NCI-H1930 (cell line): ENCODE measurements at places on chromosomes 13 and 19.

GRCh38 chr13:110576736-110577476, 15.4 kb upstream of the RAB20 start:
- DNase-seq: no peak

DNA sequence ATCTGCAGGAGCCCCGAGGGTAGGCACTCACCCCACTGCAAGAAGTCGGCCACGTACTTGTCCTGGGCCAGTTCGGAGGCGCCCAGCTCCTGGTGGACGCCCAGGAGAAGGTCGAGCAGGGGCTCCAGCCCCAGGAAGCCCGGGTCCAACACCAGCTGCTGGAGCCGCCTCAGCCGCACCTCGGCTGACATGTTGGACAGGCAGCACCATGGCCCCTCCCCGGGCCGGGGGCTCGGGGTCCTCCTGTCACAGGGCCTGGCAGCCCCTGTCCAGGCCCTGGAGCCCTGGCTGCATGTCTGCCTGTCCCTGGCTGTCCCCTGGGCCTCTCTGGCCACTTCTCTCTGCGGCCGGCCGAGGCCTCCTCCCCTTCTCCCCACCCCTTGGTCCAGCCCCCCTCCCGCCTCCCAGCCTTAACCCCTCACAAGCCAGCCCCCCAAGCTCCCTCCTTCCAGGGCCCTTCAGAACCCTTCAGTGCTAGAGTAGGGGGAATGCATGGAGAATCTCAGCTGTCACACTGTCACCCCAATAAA, at the start of gene DMPK:
TSS of gene DMPK (minus strand) at position 329 of the 530 bp plus-strand sequence. CDS start at position 191, 138 bp downstream.
- no peak for DNase-seq

GRCh38 chr19:11175920-11176319, 20.3 kb upstream of the SPC24 start:
- no peak for DNase-seq

DNA sequence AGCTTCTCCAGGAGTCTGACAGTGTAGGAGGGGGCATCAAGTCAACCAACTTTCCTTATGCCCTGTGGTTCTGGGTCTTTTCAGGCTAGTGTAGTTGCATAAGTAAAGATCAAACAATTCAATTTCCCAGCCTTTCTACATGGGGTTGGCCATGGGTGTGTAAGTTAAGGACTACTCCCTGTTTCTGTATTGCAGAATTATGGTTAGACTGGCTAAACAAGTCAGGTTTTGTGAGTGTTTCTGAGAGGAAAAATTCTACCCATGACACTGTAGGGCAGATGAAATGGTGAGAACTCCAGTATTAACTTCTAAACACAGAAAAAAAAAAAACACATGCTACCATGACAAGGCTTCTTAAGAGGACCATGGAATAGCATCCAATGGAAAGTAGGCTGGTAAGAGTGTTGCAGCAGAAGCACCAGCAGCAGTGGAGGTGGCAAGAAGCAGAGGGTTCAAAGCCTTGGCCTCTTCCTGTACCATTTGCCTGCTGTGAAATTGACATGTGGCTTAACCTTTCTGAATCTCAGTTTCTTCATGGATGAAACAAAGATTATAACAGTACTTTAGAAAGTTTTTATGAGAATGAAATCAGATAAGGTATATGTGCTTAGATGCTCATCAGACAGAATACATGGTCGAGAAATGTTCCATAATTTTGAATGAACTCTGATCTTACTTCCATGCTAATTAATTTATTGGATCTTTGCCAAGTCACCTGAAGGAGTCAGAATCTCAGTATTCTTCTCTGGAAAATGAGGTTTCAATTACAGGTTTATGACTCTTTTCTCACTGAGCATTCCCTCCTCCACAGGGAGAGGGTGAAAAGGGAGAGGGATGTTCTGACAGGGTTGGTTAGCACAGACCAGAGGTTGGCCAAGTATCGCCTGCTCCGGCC, 11.4 kb upstream of the SCEL start:
- no peak for DNase-seq

GRCh38 chr19:799076-799881, 2.0 kb downstream of the PTBP1 start:
- no peak for DNase-seq

DNA sequence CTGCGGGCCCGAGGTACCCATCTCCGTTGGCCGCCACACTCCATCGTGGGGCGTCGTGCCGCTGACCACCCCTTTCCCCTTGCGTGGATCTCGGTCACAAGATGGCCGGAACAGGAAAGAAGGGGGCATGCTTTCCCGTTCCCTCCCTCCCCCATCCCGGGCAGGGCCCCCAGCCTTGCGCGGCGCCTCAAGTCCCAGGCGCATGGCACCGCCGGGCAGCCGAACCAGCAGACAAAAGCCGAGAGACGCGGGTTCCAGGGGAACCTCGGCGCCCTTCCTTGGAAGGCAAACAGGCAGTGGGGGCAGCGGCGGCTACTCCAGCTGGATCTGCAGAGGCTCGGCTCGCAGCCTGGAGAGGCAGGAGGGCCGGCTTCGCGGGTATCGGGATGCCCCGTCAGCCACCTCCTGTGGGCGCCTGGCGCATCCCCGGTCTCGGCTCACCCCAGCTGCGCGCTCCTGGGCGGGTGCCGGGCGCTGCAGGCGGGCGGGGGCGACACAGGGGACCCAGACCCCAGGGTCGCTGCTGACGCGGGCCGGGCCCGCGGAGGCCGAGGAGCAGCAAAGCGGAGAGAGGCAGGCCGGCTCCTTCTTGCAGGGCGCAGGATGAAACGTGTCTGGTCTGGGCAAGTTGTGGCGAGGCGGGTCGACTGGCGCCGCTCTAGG, 439 bp downstream of the DZIP1 start:
- DNase-seq: no peak

- no peak for DNase-seq
These were observed 9.8 kb downstream of the FZR1 start for GRCh38 chr19:3515891-3516422.

DNA sequence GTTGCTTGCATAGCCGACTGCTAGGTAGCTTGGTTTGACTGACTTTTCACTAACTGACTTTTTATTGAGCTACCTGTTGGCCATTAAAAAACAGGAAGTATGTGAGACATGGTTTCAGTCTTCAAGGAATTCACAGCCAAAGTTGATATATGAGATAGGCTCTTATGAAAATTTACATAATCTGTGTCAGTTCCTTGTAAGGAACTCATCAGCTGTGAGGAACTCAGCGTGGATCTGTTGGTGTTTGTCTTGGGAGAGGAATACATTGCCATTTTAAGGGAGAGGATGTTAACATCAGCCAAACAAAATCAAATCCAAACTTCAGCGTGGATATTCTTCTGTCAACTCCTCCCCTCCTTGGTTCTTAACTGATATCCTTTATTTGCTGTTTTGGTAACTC, 2.0 kb downstream of the RNF113B start:
- no peak for DNase-seq

- no peak for DNase-seq
These were observed 1.6 kb upstream of the TIMM13 start for GRCh38 chr19:2428756-2429711.
